Stimulated activated naive CD8-positive, alpha-beta T cell treated with anti-CD3 and anti-CD28 coated beads, Interleukin-15, Interleukin-2, amounts not matched to agents 100 U/mL and 50 U/mL, for 24 hours (primary cell): ENCODE measurements at places on chromosomes 3 and 15.

GRCh38 chr3:121649645-121650044 lies 11.1 kb downstream of the HCLS1 start:
- DNase-seq: no peak

DNA sequence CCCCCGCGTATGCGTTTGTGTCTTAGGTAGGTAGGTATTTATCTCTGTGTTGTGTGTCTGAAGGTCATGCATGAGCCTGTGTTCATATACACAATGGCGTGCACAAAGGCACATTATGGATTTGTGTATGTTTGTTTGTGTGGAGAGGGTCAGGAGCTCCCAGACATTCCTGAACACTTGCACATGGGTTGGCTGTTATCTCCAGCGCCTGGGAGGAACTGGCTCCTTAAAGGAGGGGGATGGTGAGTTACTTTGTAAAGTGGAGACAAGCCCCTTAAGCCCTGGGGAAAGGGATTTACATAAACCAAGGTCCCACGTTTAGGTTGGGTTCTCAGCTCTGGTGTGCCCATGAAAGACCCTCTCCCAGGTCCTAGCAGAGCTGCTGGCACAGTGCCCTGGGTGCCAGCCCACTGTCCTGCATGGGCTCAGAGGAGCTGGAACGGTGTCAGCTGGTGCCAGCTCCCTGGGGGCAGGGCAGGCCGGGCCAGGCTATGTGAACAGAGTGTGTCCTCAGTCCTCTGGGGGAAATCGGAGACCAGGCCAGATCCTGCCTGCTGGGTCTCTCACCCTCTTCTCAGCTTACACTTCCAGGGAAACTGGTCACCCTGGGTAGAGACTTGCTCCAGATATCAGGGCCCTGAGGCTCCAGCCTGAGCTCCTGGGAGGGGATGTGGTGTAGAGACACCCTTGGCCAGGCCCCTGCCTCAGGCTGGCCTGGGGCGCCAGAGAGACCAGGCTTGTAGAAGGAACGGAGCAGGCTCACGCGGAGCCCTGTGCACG lies 25.1 kb downstream of the SNX33 start:
- no peak for DNase-seq

- no peak for DNase-seq
These were observed 168.3 kb downstream of the MEIS2 start for GRCh38 chr15:36932070-36932469.

DNA sequence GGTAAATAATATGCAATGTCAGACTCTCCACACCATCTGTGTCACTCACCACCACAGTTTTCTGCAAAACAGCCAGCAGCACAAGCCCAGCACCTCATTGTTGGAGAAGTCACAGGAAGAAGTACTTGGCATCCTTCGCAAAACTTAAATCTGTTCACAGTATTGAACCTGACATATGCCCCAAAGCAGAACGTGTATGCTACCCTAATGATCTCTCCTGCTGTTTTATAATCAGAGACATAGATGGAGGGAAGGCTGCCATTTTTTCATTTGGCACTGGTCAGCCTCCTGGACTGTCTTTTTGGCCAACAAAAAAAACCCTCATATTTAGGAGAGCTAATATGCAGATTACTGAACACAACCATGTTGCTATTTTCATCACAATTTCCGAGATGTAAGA lies 1272.9 kb downstream of the ROBO1 start:
- DNase-seq: no peak

DNA sequence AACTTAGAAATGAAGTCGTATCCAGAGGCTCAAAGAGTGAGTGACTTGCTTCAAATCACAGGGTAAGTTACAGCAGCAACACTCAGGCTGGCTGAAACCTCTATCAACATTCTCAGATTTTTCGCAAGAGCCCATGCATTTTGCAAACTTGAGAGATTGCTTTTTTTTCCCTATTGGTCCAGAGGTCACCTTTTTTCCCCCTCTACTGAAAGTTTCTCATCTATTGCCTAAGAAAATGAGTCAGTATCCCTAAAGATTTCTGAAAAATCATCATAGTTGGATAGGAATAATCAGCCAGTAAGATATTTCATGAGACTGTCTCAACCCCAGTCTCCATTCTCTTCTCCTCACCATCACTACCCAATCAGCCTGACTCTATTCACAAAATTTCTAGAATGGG lies 410.6 kb downstream of the FOXP1 start:
- DNase-seq: no peak

- DNase-seq: no peak
These were observed 160.0 kb upstream of the CGNL1 start for GRCh38 chr15:57216288-57216687.

- no peak for DNase-seq
These were observed 148.2 kb downstream of the PDE8A start for GRCh38 chr15:85129881-85130280.

GRCh38 chr15:89593018-89593417 lies 17.7 kb downstream of the TICRR start:
- DNase-seq: no peak

DNA sequence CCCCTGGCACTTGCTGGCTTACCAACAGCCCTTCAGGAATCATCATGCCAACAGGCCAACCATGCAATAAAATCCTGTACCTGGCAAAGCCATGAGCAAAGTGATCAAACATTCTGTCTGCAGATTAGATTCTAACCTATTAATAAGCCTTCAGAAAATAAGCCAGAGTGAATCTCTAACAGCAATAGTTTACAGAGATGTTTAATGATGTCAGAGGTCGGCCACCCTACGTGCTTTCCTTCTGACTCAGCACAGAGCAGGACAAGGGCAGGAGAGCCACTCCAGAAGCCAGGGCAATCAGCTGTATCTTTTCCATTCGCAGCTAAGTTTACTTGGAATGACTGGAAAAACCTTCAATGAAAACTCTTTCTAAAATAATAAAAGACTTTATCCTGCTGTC lies 13.1 kb downstream of the COL8A1 start:
- DNase-seq: no peak

DNA sequence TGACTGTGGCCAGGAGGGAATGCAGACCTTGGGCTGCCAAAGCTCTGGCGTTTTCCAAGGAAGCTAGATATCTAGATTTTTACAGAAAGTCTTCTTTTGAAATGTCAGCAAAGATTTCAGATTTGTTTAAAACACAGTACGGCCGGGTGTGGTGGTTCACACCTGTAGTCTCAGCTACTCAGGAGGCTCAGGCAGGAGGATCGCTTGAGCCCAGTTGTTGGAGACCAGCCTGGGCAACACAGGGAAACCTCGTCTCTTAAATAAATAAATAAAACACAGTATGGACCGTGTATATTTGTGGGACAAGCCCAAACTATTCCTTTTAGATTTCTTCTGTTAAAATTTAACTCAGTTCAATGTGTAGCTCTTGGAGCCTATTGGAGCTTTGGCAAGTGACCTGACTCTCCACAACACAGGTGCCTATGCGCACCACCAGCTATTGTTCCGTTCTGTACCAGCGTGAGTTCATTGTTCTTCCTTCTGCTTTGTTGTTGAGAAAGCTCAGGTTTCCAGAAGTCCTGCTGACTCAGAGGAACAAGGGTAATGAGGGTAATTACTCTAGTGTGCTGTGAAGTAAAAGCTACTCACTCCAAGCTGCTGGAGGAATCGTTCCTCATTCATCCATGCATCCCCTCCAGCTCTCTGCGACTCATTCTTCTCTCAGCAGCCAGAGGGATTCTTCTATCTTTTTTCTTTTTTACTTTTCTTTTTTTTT lies 73.1 kb upstream of the SLC6A6 start:
- no peak for DNase-seq

- no peak for DNase-seq
These were observed 366.3 kb downstream of the TIGIT start for GRCh38 chr3:114660124-114660523.

GRCh38 chr15:83844742-83845141 lies 190.8 kb downstream of the ADAMTSL3 start:
- DNase-seq: no peak

GRCh38 chr3:37995652-37996641 lies 5.4 kb downstream of the VILL start:
- no peak for DNase-seq
